Activated CD8-positive, alpha-beta T cell treated with anti-CD3 and anti-CD28 coated beads, Interleukin-2, amount 10 ng/mL, durations not matched to agents 7 days and 5 days (primary cell): ENCODE measurements at places on chromosomes 1 and 21. TPM values are rescaled to one million over a fixed set of nuclear protein-coding genes. Genes with fewer than 3 reads are reported as not detected.
A peak's percentile ranks its signal among the peaks of the same experiment; 100 is the strongest.

- DNase-seq = no peak
These were observed 81.6 kb downstream of the PDE9A start for GRCh38 chr21:42735061-42735460.

DNA sequence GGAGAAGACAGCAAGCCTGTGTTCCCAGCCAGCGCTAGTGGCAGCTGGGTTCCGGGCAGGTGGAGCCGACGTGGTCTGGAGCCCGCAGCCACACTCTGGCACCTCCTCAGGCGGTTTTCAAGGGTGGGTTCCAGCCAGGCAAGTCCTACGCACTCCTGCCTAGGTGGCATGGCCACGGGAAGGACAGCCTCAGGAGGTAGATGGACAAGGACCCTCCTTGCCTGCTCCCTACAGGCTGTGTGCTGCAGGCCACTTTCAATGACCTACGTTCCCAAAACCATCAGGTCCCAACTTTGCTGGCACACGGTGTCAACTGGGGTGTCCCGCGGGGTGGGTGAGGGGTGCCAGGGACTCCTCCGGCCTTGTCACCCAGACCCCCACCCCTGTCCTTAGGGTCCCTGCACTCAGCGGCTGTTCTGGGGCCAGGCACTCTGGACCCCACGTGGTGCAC is 6.7 kb upstream of the PTGER3 start:
- DNase-seq = no peak

DNA sequence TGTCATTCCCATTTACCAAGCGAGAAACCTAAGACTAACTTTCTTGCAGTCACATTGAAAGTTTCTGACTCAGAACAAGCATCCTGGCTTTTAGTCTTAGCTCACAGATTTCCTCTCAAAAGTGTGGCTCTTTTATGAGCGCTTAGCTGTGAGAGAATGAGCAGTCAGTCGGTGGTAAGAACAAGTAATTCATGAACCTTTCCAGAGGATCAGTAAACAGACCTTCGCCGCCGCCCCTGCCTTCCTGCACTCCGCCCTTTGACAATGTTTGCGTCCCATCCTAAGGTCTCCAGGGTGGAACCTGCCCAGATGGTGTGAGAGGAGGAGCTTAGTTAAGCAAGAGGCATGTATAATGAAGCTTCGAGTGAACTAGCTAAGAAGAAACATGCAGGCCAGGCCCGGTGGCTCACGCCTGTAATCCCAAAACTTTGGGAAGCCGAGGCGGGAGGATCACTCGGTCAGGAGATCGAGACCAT is 142.4 kb downstream of the GLUL start:
- no peak for DNase-seq

DNA sequence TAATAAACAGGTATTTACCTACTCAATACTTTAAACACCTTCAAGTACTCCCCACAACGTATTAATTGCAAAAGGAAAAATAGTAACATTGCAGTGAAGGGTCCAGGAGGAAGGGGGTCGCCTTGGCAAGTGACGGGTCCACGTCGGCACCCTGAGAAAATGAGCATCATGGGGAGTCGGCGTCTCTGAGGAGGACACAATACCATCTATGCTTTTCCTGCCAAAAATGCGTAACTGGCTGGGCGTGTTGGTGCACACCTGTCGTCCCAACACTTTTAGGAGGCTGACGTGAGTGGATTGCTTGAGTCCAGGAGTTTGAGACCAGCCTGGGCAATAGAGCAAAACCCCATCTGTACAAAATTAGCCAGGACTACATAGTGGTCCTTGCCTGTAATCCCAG is 7.3 kb downstream of the FTCD start:
- DNase-seq = no peak

DNA sequence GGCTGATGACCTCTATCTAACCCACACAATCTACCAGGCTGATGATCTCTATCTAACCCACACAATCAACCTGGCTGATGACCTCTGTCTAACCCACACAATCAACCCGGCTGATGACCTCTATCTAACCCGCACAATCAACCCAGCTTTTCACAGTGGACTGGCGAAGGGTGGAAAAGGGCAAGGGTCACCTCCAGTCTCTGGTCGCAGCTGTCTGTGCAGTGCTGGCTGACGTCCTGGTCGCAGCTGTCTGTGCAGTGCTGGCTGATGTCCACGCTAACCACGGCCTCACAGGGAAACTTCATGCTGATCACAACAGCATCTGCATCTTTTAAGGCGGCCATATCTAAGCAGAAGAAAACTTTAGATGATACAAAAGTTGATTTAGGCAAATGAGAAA is 12.2 kb upstream of the CCDC27 start:
- no peak for DNase-seq

GRCh38 chr1:24898152-24898908 is 31.7 kb downstream of the RUNX3 start:
- peak; percentile 70 for DNase-seq

GRCh38 chr1:48677306-48678287 is 99.1 kb downstream of the BEND5 start:
- peak; percentile 32 for DNase-seq

CFHR1 gene
- not detected for total RNA-seq
